Ammon's horn (tissue), 1 donor: ENCODE measurements at places on chromosomes 13 and 19.

DNA sequence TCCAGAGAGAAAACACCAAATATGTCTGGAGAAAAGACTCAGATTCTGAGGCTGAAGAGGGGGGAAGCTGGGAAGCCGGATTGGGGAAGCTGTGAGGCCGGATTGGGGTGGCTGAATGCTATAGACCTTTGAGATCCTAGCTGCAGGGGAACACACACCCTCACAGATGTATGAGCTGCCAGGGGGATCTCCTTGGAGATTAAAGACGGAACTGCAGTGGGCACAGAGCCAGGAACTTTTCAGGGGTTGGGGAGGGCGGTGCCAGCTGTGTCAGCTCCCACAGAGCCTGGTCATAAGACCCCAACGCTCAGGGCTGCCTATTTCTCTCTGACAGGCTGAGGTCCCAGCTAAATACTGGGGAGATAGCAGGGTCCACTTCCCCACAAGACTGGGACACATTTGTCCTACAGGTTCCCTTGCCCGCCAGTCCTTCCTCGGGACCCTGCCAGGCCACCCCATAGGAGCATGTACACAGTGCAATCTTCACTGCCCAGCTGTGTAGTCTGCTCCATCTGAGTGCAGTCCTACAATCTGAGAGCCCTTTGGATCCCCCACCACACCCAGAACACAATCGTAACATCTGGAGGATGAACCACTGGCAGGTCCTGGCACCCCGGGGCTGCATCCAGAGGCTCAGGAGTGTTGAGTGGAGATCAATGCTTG, 1893.9 kb downstream of the PCDH9 start:
- no peak for DNase-seq

DNA sequence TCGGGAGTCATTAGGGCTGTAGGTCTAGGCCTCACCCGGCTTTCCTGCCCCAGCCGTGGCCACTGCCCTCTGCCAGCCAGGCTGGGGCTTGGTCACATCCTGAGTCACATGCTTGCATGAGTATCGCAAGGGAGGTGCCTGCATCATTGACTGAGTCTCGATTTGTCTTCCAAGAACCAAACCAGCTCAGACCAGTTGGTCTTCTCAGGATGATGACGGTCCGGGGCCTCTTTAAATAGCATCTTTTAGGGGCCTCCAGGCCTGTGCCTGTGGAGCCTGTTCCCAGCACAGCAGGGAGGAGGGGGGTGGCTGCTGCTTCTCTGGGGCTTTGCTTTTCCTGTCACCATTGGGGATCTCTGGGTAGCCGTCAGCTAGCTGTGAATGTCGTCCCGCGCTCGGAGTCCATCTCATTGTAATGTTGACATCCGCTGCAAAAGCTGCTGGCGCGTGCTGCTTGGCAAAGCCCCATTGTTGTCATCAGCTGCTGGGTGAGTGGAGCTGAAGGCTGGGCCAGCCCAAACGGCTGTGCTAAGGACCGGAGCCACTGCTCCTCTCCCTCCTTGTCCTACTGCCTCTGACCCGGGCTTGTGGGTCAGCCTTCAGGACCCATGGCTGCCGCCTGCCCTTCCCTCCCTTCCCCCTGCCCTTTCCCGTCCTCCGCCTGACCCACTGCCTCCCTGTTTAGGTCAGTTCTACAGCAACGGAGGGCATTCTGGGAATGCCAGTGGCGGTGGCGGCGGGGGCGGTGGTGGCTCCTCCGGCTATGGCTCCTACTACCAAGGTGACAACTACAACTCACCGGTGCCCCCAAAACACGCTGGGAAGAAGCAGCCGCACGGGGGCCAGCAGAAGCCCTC, 14.3 kb upstream of the QTRT1 start:
- DNase-seq = peak; percentile 89

DNA sequence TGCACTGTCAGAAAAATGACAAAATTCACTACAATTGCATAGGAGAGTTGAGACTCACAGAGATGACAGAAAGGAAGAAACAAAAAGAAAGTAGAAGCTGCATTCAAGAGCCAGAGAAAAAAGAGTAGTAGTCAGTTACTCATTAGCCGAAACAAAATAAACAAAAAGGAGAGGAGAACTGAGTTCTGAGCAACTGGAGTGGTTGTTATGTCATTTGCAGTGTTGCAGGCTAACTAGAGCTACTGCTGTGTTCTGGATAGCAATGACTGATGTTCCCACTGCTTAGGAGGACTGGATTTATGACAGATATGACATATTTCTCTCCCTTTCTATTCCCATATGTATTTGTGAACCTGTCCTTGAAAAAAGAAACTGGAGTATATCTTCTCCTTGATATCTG, 482.6 kb downstream of the RFC3 start:
- no peak for DNase-seq

DNA sequence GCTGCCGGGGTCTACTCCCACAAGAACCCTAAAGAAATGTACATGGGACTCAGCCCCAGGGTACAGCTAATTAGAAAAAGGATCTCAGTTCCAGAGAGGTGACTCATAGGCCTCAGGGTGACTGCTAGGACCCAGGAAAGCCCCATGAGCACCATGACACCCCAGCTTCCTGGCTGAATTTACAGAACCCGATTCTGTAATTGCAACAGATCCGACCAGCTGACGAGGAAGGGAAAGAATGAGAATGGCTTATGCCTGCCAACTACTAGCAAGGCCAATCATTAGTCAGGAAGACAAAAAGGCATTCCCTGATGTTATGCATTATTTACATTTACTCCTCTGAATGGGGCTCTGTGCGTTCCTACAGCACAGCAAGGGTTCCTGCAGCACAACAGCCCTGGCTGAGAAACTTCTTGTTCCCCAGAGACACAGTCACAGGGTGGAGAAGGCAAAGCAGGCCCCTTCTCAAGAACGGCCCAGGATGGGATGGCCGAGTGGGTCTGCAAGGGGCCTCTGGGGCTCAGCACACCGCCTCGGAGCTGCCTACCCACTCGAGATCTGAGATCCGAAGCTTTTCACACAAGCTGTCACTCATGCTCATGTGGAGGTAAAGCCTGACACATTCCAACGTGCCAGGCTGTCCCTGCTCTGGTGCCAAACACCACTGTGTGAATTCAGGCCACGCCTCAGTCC, 27.2 kb downstream of the PBX4 start:
- DNase-seq = peak; percentile 43

- DNase-seq = no peak
These were observed 159.5 kb downstream of the GPC6 start for GRCh38 chr13:93386116-93386515.

DNA sequence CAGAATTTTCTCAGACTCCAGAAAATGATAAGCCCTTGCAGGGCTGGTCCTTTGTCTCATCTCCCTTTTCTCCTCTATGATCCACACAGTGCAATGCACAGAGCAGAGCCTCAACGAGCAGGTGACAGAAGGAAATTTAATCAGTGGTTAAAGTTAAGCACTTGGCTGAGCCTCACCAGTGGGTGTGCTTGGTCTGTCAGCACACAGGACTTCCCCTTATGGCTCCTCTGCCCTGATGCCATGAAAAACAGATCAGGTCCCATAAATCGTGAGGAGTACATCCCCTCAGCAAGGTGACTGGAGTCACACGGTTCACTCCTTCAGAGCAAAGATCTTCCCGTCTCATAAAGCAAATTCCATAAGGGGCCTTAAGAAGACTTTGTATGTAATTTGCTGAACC, 818.2 kb downstream of the UQCRFS1 start:
- no peak for DNase-seq
